ENCODE measurements at places on chromosomes 2 and 18.

GRCh38 chr2:64426183-64426952 is 27.6 kb upstream of the LGALSL start:
- DNase-seq, result no peak

- no peak for DNase-seq
Measured at GRCh38 chr2:165453561-165454094, 15.9 kb upstream of the CSRNP3 start.

- DNase-seq, result no peak
Measured at GRCh38 chr2:157262248-157262647, 4.7 kb downstream of the GALNT5 start.

DNA sequence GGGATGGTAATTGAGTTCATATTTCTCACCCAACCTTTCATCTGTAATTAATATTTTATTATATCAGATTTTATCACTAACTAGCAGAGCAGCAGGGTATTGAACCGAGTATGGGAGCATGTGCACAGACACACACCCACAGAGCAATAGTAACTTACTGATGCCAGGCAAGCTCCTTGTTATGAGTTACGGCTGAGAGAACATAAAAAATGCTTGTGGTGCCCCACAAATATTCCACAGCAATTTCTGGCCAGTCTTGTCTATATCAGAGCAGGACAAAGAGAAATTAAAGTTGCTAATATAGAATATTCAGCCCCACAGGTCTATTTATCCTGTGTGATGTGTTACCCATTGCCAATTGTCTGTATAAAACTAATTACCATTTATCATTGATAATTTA is 501.8 kb upstream of the RAB12 start:
- no peak for DNase-seq

DNA sequence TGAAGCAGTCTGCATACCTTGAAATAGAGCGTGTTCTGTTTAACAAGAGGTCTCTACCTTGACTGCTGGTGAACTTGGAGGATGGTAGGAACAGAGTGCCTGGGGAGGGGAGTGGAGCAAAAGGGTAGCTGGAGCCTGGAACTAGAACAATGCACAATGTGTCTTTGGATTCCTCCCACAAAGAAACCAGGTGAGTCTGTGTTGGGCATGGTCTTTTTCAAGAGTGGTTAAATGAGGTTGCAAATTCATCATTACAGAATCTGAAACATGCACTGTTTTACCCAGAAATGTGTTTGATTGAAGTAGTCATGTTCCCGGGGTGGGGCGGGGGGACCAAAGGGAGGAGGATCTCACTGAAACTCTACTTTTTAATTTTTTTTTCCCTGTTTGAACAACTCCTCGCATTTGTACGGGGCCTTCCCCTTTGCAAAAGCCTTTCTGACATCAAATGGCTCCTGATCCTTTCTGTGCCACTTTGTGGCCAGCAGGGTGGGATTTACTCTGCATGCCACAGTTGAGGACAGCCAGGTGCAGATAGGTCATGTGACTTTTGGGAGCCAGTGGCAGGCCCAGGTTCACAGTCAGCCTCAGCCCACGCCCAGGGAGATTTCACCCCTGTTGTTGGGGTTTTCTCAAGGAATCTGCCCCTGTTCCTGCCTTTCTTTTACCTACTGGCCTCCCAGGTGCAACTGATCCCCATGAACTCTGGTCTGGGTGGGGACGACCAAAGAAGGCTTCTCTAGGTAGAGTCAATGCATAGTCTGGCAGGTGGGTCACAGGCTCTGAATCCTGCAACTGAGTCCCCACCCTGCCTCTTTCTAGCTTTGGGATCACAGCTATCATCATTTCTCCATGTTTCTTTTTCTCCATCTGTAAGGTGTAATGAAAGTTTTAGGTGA is 28.2 kb downstream of the MYCN start:
- DNase-seq, result no peak

DNA sequence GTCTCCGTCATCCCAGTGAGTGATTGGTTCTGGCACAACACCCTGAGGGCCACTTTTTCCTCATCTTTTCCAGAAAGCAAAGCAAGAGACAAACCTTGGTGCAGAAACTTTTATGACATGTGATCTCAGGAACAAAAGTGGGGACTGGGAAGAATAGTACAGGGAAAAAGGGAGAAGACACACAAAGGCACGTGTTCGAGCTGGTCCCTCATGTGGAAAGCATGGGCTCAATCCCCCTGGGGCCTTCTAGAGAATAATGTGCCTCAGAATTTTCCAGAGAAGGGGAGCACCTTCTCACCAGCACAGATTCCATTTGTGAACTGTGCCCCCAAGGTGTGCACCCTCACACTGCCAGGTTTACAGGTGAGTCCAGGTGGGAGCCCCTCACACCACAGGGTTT is 312.6 kb downstream of the FBXO15 start:
- DNase-seq, result no peak

- DNase-seq, result no peak
Measured at GRCh38 chr2:190653231-190653630, 4.3 kb downstream of the NAB1 start.

DNA sequence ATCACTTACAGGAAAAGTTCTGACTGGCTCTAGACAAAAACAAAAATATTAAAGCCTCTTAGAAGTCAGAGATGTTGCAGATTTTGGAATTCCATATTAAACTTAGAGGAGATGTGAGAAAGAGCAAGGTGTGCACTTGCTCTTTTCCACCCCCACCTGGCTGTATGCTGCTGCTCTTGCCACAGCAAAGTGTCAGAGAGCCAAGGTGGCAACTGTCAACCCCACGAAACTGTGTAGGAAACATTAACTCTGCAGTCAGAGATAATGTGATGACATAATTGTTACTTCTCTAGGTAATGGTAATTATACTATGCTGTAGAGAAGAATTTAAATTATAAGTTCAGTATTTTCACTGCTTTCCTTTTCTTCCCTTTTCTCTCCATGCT is 25.4 kb downstream of the CD8A start:
- DNase-seq, result no peak

- DNase-seq, result no peak
Measured at GRCh38 chr2:134391751-134392160, 137.9 kb downstream of the MGAT5 start.

- DNase-seq, result no peak
Measured at GRCh38 chr2:241379481-241380480, 23.7 kb downstream of the FARP2 start.

GRCh38 chr2:84690225-84690624 is 173.9 kb downstream of the DNAH6 start:
- no peak for DNase-seq

DNA sequence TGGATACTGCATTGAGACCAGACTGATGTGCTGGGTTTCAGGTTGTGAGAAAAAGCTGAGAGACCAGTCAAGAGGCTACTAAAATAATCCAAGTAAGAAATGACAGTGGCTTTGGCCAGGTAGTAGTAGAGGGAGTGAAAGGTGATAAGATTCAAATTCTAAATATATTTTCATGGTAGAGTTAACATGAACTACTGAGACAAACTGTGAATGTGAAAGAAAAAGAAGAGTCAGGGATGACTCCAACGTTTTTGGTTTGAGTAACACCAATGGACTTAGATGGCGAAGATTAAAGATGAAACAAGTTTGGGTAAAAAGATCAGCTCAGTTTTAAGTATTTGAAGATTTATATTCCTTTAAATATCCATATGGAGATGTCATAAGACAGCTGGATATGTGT is 209.4 kb downstream of the ZEB2 start:
- no peak for DNase-seq

DNA sequence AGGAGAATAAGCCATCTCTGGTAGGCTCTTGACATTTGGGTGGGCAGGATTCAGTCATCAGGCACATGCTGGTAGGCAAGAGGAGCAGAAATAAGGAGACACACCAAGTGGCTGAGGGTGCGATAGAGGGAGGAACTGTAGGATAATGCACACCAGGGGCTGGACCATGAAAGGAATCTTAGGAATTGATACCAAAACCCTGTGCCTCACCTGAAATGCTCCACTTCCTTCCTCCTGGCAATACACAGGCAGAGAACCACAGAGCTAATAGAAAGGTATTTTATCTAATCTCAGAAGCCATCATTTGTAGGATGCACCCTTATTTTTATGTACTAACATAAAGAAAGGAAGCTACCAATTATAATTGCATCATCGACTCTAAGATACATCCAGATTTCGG is 4.4 kb upstream of the CYP1B1 start:
- no peak for DNase-seq

DNA sequence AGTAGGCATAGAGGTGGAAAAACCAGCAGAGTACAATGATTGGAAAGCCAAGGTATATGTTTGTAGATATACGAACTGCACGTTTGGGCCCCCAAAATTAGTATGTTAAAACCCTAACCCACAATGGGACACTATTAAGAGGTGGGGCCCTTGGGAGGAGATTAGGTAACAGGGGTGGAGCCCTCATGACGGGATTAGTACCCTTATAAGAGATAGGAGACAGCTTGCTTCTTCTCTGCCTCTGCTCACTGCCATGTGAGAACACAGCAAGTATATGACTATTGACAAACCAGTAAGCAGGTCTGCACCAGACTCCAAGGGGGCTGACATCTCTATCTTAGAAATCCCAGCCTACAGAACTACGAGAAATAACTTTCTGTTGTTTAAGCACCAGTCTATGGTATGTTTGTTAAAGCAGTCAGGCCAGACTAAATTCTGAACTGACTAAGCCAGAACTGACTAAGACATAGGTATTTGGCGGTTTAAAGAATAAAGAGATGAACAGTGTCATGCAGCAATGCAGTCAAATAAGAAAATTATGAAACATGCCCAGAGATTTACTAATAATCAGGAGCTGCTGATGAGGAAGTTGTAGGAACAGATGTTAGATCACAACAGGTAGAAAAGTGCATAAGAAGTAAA is 182.9 kb downstream of the DYM start:
- DNase-seq, result no peak

- no peak for DNase-seq
Measured at GRCh38 chr18:13611601-13612195, 114.7 kb downstream of the FAM210A start.

GRCh38 chr2:85741211-85741832 is 12.5 kb upstream of the ATOH8 start:
- DNase-seq, result no peak

DNA sequence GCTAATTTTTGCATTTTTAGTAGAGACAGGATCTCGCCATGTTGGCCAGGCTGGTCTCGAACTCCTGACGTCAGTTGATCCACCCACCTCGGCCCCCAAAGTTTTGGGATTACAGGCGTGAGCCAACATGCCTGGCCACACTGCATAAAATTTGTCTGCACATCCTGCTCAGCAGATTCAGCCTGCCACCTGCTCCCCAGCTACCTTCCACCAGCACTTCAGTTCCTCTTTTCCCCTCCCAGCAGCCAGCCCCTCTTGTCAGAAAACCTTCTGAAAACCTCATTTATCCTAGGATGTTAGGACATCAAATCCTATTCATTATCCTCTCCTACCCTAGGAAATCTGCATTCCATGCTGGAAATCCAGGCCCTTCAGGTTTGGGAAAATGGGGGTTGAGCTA is 99.4 kb upstream of the STPG4 start:
- DNase-seq, result no peak

DNA sequence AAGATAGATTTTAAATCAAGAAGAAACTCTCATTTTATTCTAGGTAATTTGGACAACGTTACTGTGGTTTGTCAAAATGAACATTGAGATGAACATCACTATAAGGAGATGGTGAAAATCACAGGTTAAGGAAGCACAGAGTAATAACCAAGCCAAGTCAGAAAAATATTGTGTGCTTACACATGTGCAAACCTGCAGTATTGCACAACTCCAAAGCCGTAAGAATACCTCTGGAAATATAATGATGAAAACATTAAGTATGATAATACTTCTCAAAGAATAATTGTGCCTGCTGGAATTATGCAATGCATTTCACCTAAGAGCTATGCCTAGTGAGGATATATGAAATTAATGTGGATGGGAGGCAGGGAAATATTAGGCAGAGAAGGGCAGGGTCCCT is 21.1 kb upstream of the GALNT5 start:
- no peak for DNase-seq

- DNase-seq, result no peak
Measured at GRCh38 chr2:96866986-96867755, 2.7 kb downstream of the SEMA4C start.

DNA sequence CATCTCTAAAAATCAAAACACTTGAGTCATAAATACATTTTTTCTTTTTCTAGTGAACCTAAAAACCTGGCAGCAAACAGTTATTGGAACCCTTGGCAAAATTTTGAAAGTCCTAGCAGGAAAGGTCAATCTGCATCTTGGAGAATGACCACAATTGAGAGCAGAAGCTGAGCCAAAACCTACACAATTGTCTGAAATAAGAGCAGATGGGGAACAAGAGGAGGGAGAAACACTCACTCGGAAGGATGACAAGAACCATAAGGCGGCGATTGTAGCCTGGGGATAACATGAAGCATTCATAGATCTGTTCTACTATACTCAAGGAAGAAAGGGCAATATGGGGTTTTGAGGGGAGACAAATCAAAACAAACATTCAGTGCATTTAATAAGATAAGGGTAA is 117.0 kb downstream of the CHN1 start:
- DNase-seq, result no peak

DNA sequence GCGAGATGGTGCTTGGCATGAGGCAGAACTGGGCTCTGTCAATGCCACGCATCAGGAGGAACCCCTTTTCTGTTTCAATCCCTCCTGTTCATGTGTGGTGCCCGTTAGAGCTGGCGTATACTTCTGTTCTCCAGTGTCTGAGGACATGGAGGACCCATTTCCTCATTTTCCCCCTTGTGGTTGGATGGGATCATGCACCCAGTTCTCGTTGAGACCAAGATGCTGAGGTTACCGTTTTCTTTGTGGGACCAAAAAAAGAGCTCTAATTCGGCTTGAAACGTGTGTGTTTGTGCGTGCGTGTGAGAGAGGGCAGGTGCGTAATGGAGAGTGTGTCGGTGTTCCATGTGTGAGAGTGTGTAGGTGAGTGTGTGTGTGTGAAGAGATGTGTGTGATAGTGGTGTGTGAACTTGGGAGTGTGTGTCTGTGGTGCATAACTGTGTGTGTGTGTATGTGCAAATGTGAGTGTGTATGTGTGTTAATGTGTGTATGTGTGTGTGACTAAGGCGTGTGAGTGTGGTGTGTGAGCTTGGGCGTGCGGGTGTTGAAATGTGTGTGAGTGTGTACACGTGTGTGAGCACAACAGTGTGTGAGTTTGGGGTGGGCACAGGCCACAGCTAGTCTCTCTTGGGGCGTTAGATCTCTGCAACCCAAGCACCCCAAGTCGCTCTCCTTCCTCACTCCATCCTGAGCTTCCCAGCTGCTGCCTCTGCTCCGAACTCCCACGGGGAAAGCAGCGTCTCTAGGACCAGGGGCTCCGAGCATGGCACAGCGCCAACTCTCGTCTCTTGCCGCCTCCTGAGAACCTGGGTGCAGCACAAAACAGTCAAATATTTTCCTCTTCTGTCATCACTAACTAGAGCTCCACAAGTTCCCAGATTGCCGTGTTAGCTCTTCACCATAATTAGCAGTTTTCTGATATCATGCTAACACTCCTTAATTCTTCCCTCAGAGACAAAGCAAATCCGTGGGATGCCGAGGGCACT is 75.8 kb downstream of the LONRF2 start:
- DNase-seq, result no peak

Data from T follicular helper cell (primary cell).